ENCODE measurements at places on chromosomes 6 and 20.
A peak's percentile ranks its signal among the peaks of the same experiment; 100 is the strongest.

DNA sequence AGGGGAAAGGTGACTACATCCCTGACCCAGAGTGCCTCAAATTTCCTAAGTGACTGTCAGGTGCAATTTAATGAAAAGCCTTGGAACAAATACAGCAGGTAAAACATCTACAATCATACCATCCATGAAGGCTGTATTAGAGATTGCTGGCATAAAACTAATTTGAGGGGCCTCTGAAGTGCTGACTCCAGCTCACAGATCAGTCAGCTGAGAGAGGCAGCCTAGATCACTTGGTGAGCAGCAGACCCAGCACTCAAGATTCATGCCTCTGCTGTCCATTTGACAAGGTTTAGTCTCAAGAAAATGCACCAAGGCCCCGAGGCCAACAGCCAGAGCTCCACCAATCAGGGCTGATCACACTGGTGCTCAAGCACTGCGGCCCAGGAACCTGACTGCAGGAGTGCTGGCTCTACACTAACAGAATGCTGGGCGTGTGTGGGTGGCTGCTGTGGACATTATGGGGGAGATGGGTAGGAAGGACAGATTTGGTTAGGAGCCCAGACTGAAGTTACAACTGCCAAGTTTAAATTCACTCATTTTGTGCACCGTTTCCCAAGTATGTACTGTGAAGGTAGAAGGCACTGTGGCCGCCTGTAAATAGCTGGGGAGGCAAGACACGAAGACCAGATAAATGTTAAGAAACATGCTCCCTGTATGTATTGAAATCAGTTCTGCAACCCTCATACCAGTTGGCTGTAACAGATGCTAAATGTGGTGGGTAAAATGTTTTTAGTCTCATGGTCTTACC lies 28.2 kb downstream of the SNX5 start:
- DNase-seq = peak; percentile 23

- DNase-seq = no peak
Measured at GRCh38 chr6:166638573-166638964, 11.5 kb upstream of the RPS6KA2 start.

- DNase-seq = no peak
Measured at GRCh38 chr6:159483259-159483658, 209.8 kb downstream of the SOD2 start.

DNA sequence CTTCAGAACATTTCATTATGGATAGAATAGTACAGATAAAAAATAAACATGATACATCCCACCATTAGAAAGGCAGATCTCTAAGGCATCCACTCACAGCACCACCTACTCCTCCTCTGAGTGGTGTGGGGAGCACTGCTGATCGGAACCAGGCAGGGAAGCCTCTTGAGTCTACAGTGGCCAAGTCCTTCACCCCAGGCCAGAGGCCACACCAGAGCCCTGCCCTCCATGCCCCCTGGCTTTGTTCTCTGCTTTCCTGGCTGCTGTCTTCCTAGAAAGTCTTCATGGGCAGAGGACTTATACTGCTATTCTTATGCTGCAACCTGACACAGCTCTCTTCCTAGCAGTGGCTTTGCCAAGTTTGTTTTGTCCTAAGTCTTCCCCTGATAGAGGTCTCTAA lies 201.8 kb upstream of the THBS2 start:
- no peak for DNase-seq

GRCh38 chr6:30741789-30742315 lies 635 bp downstream of the FLOT1 start:
- no peak for DNase-seq

DNA sequence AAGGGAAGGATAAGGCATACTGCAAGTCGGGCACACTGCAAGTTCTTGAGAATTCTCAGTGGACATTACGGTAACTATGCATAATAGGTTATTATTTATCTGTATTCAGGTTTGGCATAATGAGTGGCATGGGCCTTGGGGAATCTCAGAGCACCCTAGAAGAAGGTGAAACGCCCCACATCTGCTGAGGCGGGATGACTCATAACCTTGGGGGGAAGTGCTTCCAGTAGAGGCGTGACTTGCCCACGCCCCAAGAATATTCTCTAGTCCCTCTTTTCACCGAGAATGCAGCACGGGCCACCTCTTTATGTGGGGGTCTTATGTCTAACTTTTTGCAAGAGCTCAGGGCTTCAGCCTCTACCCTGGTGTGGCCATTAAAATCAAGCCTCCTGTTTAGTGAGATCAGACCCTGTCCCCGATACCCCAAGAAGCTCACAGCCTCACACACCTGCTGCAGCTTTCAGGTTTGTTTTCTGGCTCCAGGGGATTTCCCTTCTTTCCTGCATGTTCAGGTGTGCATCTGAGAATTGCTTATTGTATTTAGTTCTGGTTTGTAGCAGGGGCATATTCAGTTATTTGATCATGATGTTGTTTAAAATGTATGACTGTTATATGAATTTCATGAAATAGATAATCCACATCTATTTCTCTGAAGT lies 19.1 kb downstream of the ZFP64 start:
- DNase-seq = no peak

- peak; percentile 98 for DNase-seq
Measured at GRCh38 chr20:44885392-44886265, at the start of gene YWHAB. TSS of gene YWHAB (plus strand) at chr20:44885705. CDS start at chr20:44901534, 15,829 bp downstream.

- DNase-seq = no peak
Measured at GRCh38 chr20:8661229-8661952, 407.5 kb upstream of the PLCB4 start.

GRCh38 chr20:58112017-58112781 lies 116.3 kb downstream of the ANKRD60 start:
- DNase-seq = peak; percentile 67

DNA sequence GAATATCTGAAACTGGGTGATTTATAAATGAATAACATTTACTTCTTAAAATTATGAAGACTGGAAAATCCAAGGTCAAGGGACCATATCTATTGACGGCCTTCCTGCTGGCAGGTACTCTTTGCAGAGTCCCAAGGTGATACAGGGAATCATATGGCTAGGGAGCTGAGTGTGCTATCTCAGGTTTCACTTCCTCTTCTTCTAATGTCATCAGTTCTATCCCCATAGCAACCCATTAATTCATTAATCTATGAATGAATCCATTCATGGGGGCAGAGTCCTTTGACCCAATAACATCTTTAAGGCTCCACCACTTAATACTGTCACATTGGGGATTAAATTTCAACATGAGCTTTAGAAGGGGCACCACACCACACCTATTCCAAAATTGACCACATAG lies 772.0 kb downstream of the HACE1 start:
- no peak for DNase-seq

DNA sequence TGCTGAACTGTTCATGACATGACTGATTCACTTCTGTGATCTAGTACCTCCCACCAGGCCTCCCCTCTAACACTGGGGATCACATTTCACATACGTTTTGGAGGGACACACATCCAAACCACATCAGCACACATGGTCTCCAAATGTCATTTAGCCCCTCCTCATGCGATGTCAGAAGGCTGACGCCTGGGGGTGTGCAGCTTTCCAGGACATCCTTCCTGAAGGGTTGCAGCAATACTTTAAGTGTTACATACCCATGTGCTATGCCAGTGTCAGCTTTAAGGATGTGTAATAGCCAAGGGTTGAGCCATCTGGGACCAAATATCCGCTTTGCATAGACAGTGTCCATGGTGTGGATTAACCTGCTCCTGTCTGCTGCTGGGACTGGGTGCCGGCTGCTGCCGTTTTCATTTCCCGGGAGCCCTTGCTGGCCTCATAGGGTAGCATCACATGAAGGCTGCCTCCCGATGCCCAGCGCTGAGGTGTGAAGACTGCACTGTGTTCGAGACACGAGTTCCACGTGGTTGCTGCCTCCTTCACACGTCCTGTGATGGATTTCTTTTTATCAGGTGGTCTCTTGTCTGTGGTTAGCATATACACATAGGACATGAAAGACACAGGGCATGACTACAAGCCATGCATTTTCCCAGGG lies 219.0 kb downstream of the THBS2 start:
- DNase-seq = no peak

Measured in choroid plexus epithelial cell (primary cell).